ENCODE measurements at places on chromosomes 12 and 14.

- DNase-seq, result no peak
These were observed 60.6 kb upstream of the DIO3 start for GRCh38 chr14:101500681-101501080.

DNA sequence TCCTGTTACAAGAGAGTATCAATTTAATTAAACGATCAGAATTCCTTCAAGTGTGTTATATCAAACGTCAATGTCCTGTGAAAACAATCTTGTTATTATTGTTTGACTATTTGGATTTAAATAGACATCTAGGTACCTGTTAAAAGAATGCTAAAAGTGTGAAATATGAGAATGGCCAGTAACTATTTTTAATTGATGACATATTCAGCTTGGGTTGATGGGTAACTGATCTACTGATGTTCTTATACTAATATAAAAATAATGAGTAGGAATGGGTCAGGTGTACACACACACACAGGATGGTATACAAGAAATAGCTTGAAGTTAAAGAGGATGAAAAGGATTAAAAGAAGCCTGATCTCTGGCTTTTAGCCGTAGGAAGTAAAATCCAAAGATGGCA, 146.0 kb downstream of the SLC38A4 start:
- DNase-seq, result no peak

- no peak for DNase-seq
These were observed 288.9 kb upstream of the CLEC14A start for GRCh38 chr14:38544776-38545175.

- DNase-seq, result no peak
These were observed 3.2 kb downstream of the SIX6 start for GRCh38 chr14:60512126-60512525.

DNA sequence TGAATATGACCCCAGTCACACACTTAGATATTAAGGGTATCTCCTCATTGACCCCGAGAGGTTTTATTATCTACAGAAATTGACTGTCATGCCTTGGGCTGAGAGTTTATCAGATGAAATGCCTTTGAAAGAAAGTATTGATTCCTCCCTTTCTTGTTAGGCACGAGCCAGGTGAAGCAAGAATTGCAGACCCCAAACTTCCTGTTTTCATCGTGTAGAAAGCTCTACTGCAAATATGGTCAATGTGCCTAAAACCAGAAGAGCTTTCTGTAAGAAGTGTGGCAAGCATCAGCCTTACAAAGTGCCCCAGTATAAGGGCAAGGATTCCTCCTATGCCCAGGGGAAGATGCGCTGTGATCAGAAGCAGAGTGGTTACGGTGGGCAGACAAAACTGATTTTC, 143.9 kb upstream of the FUT8 start:
- DNase-seq, result no peak

- no peak for DNase-seq
These were observed 107.1 kb downstream of the SLC6A15 start for GRCh38 chr12:84805474-84805858.

DNA sequence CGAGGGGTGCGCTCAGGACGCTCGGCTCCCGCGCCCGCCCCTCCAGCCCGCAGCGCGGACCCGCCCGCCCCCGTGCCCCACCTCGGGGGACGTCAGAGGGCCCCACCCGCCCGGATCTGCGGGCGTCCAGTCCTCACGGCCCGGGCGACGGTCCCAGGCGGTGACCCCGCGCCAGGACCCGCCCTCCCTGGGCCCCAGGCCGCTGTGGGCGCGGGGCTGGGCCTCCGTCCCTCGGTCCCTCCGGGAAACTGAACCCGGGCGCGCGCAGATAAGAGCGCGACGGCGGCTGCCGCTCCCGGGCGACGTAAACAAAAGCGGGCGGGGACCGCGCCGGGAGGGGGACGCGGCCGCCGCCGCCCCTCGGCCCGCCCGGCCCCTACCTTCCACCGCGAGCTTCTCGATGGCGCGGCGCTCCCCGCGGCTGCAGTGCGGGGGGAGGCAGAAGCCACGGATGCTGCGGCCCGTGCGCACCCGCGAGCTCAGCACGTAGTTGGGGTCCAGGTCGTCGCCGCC, 1.1 kb downstream of the CKB start:
- no peak for DNase-seq

DNA sequence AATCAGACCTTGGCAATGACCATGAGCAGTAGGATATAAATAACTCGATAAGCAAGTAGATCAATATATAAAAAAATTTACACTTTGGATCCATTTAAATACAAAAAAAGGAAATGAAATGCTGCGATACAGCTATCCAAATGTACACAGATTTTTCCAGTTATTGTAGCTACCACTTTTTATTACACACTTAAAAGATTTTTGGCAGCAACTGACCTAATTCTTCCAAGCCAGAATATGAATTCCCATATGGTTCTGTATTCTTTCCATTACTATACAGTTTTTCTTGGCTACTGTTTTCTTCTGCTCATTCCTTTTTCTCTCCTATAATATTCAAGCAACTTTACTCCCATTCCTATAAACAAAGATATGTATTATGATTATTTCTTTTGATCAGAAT, 52.2 kb downstream of the TMTC1 start:
- no peak for DNase-seq

GRCh38 chr14:91885113-91885712, 17.9 kb upstream of the TC2N start:
- DNase-seq, result no peak

- no peak for DNase-seq
These were observed 6.0 kb downstream of the CCDC60 start for GRCh38 chr12:119340578-119340977.

DNA sequence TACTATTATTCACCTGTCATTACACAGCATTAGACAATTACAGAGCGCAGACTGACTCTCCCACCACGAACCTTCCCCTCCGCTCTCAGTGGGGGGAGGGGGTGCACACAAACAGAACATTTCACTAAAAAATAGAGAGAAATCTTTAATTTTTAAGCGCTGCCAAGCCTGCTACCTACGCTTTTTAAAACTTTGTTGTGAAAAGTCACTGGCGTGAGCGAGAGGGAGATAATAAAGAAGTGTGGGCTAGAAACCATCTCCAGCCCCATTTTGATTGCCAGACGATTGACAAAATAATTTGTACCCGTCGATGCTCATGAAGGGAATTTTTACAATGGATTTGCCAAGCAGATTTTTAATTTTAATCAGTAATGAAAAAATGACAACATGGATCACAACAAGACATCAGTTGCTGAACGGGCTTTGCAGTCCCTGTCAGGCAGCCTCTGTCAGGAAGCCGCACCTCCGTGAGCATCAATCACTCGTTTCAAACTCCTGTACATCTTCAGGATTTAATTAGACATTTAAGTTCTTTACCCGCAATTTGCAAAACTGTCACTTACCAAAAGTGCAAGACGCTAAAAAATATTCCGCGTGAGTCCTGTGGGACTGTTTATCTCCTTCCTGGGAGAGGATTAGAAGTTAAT, 209.1 kb downstream of the BCL11B start:
- DNase-seq, result no peak

DNA sequence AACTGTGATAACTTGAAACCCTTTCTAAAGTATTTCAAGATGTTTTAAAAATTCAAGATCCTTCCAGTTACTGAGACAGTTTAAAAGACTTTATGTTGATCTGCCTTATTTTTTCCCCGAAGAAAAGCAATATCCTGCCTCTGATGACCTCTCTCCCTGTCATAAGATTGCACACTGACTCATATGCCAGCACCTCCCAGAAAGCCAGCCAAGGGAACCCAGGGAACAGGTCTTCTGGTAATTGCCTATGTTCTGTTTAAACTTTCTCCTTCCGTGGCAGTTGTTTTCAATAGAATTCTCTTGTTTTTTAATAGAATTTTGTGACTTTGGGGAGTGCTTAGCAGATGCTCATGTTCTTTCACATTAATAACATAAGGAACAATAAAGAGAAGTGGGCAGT, 300.2 kb upstream of the PRKD1 start:
- DNase-seq, result no peak
